ENCODE measurements at places on chromosomes 16 and 17.

DNA sequence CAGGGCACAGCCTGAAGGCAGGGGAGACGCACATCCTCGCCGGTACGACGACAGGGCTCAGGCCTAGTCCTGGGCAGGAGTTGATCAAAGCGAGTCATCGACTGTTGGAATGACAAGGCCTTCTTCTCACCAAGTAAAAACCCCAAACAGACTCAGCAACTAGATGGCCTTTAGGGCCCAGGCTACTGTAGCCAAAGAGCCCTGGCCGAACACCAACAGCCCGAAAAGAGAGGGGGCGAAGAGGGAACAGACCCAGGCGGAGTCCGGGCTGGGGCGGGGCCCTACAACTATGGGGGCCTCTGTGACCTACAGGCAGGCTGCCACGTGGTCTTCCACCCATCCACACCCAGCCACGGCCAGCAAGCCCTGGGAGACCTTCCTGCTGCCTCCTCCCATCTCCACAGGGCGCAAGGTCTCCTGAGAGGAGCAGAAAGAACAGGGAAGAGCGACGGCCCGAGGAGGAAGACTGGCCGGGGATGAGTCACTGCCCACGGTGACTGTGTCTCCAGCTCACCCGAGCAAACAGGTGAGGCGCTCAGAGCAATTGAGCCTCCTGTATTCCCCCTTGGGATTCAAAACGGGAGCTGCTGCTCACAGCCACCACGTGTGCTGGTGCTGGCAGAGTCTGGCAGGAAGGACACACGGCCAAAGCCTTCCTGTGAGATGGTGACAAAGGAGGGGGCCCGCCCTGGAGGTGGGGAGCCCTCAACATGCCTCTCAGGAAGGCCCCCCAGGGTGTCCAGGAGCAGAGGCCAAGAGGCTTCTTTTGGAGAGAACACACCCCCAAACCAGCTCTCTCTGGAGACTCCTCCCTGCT, 17.7 kb downstream of the SLC16A3 start:
- no peak for DNase-seq

- no peak for DNase-seq
These were observed 1.8 kb upstream of the RBFOX3 start for GRCh38 chr17:79612468-79613194.

GRCh38 chr16:1088295-1089170, 7.5 kb downstream of the C1QTNF8 start:
- DNase-seq, result no peak

- no peak for DNase-seq
These were observed 102.0 kb upstream of the HAS3 start for GRCh38 chr16:69003500-69003899.
